Activated CD8-positive, alpha-beta memory T cell treated with anti-CD3 and anti-CD28 coated beads for 1 hour (primary cell): ENCODE measurements at places on chromosomes 4 and X.

- DNase-seq: no peak
Observed at GRCh38 chrX:96449191-96449590, 235.5 kb upstream of the DIAPH2 start.

DNA sequence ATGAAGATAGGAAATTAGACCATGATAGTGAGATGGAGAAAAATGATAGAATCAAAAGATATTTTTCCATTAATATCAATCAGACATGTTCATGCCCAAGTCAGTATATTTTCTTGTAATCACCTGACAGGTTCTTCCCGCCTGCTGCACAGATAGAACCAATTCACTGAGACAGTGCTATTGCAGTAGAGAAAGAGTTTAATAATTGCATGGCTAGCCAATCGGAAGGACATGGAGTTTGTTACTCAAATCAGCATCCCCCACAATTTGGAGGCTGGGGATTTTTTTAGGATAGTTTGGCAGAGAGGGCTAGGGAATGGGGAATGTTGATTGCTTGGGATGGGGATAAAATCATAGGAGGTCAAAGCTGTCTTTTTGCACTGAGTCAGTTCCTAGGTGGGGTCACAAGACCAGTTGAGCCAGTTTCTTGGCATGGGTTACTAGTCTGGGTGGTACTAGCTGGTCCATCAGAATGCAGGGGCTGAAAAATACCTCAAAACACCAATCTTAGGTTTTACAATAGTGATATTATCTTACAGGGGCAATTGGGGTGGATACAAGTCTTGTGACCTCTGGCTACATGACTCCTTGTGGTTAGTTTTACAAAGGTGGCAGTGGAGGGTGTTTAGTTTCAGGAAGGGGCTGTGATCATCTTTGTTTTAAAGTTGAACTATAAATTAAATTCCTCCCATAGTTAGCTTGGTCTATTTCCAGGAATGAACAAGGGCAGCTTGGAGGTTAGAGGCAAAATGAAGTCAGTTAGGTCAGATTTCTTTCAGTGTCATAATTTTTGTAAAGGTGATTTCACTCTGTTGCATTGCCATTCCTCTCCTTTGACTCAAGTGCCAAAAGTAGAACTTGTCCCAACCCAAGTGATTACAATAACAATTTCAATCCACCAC is 100.3 kb upstream of the PDE5A start:
- DNase-seq: no peak

DNA sequence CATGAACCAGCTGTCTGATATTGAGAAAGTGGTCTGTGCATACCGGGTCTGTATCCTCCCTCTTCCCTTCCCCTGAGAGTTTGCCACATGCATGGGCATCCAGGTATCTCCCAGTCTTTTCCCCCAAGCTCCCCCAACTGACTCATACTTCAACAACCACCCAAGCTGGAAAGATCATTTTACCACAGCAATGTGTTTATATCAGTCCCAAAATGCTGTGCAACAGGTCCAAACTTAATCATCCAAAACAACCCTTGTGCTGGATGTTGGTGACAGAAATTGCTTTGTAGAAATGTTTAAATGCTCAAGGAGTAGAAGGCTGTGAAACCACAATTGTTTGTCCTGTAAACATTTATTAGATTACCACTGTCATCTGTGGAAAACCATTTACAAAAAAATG is 286.8 kb upstream of the KLF3 start:
- DNase-seq: no peak

DNA sequence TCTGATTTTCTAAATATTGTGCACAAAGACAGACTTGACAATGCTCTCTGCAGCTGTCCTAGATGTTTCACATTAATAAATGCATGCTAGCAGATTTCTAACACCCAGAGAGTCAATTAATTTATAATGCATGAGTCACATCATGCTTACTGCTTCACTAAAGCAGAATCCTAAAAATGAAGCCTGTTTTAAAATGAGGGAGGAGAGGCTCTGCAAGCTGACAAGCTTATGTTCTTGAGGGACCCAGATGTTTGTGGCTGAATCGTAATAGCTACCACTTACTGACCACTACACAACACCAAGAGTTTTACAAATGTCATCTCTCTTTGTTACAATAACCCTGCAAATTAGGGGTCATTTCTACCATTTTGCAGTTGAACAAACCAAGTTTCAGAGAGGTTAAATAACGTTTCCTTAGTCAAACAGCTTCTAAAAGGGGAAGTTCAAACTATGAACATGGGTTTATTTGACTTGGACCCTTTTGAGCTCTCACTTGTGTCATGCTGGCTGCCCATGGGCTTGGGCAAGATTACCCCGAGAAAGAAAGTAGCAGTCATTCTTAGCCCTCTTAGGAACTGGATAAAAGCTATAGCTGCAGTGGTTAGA is 262.7 kb upstream of the ETNPPL start:
- DNase-seq: no peak

GRCh38 chrX:64975989-64976672 is at the start of gene ZC4H2:
TSS of gene ZC4H2 (minus strand) at chrX:64976450. CDS start at chrX:64976377, 73 bp downstream.
- peak; percentile 40 for DNase-seq

GRCh38 chr4:150874338-150875226 is 140.5 kb downstream of the LRBA start:
- no peak for DNase-seq

GRCh38 chr4:20323991-20324390 is 72.3 kb downstream of the SLIT2 start:
- no peak for DNase-seq

- DNase-seq: no peak
Observed at GRCh38 chr4:74990276-74990875, 57.5 kb downstream of the PARM1 start.

DNA sequence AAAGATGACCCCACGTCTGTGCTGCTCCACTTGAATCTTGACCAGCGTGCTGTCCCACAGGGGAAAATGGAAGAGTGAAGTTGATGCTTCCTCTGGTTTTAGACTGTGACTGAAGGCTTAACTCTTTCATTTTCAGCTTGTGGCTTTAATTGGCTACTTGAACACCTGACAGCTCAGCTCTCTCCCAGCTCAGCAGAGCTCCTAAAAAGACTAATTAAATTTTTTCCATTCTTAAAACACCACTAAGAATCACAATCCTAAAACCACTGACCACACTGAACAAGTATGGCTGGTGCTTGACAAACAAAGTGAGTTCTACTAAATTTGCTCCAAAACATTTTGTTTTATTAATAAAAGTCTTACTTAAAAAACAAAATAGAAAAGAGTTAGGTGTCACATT is 71.7 kb downstream of the SRPX start:
- no peak for DNase-seq

- no peak for DNase-seq
Observed at GRCh38 chr4:47664051-47664826, 173.6 kb downstream of the CORIN start.

GRCh38 chr4:8779490-8779932 is 92.1 kb downstream of the HMX1 start:
- DNase-seq: no peak

DNA sequence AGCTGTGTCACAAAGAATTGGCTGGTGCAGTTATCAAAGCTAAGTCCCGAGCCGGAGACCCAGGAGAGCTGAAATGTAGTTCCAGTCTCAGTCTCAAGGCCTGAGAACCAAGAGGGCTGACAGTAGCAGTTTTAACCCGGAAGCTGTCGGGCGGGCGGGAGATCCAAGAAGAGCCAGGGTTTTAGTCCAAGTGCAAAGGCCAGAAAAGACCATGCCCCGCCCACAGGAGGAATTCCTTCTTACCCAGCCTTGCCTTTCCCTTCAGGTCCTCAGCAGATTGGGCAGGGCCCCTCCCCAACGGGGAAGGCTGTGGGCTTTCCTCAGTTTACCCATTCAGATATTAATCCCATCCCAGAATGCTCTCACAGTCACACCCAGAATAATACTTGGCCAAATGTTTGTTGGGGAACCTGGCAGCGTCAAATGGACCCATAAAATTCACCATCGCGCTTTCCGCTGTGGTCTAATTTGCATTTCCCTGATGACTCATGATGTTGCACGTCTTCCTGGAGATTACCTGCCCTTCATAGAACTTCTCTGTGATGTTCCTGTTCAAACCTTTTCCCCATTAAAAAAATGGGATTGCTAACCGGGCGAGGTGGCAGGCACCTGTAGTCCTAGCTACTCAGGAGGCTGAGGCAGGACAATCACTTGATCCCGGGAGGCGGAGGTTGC is 16.2 kb downstream of the MAEA start:
- no peak for DNase-seq

GRCh38 chr4:186936496-186937375 is 213.1 kb upstream of the FAT1 start:
- DNase-seq: no peak

DNA sequence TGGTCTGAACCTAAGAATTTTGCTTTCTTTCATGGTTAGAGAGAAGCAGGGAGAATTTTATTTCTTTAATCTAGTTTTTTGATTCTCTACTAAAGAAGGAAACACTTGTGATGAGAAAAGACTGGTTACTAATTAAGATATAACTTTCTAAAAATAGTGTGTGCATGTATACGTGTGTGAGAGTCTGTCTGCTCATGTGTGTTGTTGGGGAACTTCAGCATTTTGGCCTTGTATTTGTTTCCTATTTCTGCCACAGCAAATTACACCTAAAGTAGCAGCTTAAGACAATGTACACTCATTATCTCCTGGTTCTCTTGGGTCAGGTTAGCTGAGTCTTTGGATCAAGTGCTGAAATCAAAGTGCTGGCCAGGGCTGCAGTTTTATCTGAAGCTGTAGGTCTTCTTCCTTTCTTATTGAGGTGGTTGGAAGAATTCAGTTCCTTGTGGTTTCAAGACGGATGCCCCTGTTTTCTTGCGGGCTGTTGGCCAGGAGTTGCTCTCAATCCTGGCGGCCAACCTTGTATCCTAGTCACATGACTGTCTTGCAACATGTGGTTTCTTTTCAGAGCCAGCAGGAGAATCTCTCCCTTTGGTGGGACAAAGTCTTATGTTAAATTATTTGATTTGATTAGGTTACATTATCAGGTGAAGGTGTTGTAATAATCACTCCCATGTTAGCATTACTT is 188.4 kb upstream of the CLNK start:
- no peak for DNase-seq

DNA sequence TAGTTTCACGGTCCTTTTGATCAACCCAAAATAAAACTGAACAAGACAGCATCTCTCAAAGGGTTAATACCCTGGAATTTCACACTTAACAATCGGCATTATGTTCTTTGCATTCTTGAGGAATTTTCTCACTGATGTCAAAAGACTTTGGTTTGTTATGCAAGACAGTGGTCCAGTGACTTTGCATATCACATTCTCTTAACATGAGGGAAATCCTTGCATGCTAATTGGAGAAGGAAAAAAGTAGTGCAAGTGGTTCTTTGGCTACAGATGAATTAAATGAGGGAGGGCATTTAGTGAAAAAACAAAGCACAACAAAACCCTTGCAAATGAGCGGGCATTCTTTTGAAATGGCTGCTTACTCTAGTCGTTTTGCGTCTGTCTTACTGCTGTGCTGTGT is 105.1 kb upstream of the LIMCH1 start:
- DNase-seq: no peak

- no peak for DNase-seq
Observed at GRCh38 chr4:102624505-102624904, 123.3 kb downstream of the NFKB1 start.

GRCh38 chr4:165541851-165542459 is 163.1 kb downstream of the CPE start:
- no peak for DNase-seq

DNA sequence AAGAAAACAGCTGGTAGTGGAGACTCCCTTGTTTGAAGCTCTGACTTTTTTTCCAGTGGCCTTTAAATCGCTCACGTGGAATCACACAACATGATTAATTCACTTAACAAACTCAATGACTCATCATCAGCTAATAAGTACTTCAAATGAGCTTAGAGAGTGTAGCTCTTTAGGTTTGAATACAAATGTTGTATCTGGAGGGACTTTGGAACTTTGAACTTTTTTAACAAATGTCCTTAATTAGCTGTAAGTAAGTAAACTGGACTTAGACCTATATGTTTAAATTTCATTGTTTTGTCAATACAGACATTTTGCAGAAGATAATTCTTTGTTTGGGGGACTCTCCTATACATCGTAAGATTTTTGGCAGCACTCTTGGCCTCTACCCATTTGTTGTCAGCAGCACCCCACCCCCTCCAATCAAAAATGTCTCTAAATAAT is 581.1 kb downstream of the SPRY1 start:
- DNase-seq: no peak

GRCh38 chr4:17134565-17134964 is 236.1 kb upstream of the LDB2 start:
- no peak for DNase-seq

- DNase-seq: no peak
Observed at GRCh38 chr4:56229947-56230346, 157.3 kb downstream of the AASDH start.

DNA sequence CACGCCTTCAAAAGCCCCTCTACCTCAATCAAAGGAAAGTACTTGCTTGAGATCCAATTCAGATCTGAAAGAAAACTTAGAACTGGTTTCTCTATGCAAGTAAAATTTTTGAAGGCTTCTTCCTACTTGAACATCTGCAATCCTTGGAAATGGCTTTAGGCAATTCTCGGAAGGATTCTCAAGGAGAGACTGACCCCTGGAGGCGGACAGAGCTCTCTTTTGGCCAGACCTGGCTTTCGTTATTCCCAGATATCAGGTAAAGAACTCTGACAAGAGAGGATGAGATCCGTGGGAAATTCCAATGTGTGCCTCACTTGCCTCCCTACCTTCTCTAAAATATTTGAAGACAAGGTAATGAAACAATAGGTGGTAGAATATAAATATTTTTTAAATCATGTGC is 670.3 kb upstream of the FAM241A start:
- no peak for DNase-seq

DNA sequence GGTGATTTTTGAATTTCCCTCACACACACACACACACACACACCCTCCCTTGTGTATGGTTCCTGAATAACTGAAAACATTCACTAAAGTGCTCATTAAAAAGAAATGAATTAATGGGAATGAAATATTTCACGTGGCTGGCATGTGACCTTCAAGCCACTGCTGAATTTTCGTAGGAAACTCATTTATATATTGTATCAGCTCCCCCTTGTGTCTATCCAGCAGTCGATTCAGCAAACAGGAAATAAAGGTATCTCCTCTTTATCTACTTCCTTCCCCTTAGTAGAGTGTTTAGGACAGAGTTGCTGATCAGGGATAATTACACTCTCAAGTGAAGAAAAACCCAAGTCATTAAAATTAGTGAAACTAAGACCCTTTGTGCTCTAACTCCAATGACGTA is 912.6 kb upstream of the LCORL start:
- DNase-seq: no peak

DNA sequence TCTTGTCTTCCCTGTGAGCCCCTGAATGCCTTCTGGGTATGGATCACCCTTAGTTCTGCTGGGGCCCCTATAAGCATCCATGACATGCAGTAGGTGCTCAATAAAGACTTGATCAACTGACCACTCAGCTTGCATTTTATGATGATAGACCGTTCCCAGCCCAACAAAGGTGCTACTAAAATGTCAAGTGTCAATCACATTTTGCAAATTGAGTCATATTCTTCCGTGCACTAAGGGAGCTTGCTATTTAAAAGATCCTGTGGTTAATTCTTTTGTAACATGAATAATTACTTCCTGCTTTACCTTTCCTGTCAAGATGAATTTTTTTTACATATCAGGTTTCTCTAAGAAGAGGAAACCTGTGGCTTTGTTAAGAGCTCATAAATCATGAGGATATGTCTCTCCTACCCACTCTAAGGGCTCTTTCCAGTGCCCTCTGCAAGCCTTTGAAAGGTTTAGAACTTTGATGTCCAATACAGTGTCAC is 47.6 kb downstream of the SH3KBP1 start:
- no peak for DNase-seq

GRCh38 chrX:23505531-23506303 is 161.6 kb upstream of the PRDX4 start:
- no peak for DNase-seq
